ENCODE measurements at places on chromosomes 7 and 10.

DNA sequence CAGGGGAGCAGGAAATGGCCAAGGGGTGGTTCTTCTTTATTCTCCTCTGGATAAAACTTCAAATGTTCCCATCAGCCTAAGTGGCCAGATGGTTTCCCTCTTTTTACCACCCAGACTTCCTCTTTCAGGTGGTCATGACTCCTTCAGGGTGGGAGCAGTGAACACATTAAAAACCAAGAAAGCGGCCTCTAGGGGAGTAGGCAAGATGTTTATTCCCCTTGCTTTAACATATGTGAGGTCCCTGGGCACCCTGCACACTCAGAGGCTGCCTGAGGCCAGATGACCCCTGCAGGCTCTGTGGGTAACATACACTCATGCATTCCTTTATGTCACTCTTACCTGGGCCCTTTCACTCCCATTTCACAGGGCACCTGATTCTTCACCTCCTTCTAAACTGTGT, 357.4 kb downstream of the ABCA13 start:
- DNase-seq: no peak

DNA sequence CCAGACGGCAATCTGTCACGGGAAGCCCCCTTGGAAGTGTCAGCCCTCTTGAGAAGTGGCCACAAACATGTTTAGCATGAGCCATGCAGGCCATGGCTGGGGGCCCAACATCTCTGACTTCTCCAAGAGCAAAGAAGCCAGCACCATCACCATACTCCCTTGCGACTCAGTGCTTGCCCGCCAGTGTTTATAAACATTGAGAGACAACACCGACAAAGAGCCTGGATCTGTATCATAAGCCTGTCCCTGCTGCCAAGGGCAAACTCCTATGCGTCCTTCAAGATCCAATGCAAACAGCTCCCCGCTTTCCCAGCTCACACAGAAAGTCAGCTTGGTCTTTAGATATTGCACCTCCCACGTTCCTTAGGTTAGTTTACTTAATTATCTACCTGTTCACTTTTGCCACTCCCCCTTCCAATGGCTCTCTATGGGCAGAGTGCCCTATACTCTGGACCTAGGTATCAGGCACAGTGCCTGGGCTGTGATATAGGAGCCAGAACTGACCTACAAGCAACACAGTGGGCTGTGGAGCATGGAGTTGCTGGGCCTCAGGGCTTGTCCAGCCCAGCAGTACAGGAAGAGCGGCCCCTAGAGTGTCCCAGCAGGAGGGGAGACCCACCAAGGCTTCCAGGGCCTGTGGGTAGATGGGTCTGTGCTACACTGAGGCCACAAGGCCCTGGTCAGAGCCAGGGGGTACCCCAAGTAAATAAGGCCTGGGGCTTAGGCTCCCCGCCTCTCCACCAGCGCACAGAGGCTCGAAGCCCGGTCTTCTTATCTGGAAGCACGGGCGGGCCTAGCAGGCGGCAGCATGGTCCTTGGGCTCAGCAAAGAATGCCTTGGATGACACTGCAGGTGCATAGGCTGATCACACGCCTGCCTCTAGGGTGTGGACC, 37.7 kb downstream of the CAMK2B start:
- no peak for DNase-seq

GRCh38 chr10:88466786-88467185, 116.3 kb downstream of the RNLS start:
- no peak for DNase-seq

GRCh38 chr7:44984478-44984758, 5.6 kb upstream of the MYO1G start:
- DNase-seq: no peak

DNA sequence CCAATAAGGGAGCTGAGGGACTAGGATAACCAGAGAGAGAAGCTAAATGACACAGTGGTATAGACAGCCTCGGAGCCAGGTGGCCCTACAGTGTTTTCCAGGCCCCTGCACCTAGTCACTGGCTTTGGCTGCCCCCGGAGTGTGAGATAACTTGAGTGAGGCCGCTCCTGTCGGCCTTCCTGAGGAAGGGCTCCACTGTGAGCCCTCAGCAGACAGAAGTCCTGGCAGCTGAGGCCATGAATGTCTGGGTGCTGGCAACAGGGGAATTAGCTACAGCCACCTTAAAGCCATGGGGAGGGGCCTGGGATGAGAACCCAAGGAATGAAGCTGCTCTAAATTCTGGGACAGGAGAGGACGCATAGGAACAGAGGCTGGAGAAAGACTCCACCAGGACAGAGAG, 4.6 kb upstream of the GDF10 start:
- no peak for DNase-seq

DNA sequence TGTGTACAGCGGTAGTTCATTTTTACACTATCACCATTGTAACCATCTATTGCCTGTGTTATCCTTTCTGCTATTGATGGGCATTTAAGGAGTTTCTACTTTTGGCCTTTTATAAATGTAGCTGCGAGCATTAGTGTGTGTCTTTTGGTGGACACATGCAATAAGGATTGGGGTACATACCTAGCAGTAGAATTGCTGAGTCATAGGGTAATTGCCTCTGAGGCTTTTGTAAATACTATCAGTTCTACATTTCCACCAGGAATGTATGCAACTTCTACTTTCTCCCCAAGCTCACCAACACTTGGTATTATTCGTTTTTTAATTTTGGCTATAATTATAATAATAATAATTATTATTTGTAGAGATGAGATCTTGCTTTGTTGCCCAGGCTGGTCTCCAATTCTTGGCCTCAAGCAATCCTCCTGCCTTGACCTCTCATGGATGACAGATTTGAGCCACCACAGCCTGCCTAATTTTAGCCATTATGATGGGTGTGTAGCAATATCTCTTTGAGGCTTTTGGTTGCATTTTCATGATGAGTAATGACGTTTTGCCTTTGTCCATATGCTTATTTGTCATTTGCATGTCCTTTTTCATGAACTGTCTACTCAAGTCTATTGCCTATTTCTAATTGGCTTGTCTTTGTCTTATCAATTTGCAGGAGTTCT, 277.0 kb downstream of the ACTR3B start:
- no peak for DNase-seq

DNA sequence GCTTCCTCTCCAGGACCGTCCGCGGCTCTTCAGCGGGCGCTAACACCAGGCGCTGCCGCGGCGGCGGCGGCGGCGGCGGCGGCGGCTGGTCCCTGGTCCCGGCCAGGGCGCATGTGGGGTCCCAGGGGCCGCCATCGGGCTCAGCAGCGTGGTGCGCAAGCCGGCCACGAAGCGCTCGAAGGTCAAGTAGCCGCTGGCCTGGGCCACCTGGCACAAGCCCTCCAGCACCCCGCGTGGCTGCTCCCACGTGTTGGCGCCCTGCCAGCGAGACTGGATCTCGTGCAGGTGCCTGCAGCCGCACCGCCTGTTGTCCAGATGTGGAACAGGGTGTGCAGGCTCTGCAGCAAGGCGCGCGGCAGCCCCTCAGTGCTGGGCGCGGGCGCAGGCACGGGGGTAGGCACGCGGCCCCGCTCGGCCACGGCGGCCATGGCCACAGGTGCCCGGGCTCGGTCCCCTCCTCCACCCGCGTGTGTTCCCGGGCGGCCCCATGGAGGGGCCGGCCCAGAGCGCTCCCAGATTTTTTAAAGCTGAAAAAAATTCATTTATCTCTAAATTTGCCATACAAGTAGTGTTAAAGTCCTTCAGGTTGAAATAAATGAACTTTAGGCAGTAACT, 884.2 kb upstream of the ZNF722 start:
- no peak for DNase-seq

- no peak for DNase-seq
These were observed 558.9 kb downstream of the REEP3 start for GRCh38 chr10:64080071-64080470.

DNA sequence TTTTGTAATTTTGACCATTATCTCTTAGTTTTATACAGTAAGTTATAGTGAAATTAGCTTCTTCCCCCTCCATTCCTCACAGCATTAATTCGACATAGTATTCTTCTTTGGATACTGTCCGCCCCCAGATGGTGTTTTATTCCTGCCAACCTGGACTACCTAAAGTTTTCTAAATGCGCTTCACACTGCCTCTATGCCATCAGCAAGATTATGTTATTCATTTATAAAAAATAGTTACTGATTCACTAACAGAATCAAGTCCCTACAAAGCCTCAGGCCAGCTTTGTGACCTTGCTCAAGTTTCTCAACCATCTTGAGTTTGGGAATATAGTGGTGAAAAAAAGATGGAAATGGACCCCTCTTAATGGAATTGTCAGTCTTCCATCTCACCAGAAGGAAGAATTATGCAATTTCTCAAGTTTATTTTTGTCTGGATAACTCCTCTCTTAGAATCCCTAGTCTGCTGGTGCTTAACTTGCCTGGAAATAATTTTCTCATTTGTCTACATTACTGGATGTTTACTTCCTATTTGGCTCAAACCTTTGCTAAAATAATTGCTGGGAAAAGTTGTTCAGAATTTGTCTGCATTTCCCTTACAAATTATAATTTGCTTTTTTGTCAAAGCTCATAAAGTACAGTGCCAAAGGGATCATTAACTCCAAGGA, 16.7 kb upstream of the FGL2 start:
- no peak for DNase-seq

DNA sequence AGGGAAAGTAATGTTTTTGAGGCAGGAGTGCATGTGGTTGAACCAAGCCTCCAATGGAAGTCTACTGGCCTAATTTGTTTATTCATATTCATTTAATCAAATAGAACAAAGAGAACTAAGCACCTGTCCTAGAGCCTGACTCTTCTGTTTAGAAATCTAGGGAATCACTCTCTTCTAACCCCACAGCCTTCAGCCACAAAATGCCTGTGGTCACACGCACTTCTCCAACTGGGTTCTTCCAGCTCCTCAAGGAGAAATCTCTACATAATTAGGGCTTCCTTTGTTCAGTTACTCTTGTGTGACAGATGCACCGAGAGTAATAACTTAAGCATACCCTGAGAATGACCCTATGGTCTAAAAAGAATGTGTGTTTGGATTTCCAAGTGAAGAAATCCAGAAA, 133.7 kb upstream of the NAMPT start:
- no peak for DNase-seq

- DNase-seq: no peak
These were observed 72.1 kb upstream of the SLC13A1 start for GRCh38 chr7:123271856-123272255.

GRCh38 chr10:73971636-73972354, 26.1 kb upstream of the VCL start:
- no peak for DNase-seq

- no peak for DNase-seq
These were observed 49.3 kb downstream of the PFKP start for GRCh38 chr10:3116508-3117100.

GRCh38 chr10:27256299-27257189, 15.9 kb upstream of the ACBD5 start:
- no peak for DNase-seq
